HFFc6 (cell line): ENCODE measurements at places on chromosomes 7 and 10. TPM values are rescaled to one million over a fixed set of nuclear protein-coding genes. Genes with fewer than 3 reads are reported as not detected.

DNA sequence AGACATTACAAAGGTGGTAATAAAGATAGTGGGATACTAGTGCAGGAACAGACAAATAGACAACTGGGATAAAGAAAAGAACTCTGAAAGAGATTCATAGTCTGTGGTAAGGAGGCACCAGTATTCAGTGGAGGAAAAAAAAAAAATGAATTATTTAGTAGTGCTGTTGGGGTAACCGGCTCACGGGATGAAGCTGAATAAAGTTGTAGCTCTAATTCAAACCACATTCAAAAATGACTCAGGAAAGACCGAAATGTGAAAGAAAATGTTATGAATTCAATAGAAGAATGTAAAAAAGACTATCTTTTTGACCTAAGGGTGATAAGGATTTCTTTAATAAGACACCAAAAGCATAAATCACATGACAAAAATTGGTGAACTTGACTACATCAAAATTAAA is 83.1 kb upstream of the HABP2 start:
- DNase-seq = no peak

DNA sequence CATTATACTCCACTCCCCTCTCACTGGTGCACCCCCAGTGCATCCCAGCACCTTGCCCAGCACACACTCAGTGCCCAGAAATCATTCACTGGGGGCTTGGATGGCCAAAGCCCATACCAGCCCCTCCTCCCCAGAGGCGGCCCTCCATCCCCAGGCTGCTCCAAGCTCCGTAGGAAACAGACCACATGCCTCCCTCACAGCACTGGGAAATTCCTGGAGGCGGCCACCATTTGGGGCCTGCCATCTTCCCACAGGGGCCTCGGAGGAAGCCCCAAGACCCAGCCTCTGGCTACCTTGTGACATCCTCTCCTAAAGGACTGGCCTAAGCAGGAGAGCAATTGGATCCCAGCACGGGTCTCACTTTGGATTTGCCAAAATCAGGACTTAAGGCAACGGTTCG is 49.7 kb downstream of the FOXL3 start:
- no peak for DNase-seq

GRCh38 chr10:128053356-128053755 is 72.9 kb downstream of the MKI67 start:
- DNase-seq = no peak

GRCh38 chr7:113904521-113904920 is 14.3 kb downstream of the PPP1R3A start:
- no peak for DNase-seq

- DNase-seq = no peak
These were observed 139.9 kb downstream of the CCDC71L start for GRCh38 chr7:106520962-106521514.

- no peak for DNase-seq
These were observed 17.1 kb downstream of the CCNY start for GRCh38 chr10:35353395-35353794.

GRCh38 chr10:29158066-29158465 is 130.8 kb upstream of the LYZL1 start:
- DNase-seq = no peak

DNA sequence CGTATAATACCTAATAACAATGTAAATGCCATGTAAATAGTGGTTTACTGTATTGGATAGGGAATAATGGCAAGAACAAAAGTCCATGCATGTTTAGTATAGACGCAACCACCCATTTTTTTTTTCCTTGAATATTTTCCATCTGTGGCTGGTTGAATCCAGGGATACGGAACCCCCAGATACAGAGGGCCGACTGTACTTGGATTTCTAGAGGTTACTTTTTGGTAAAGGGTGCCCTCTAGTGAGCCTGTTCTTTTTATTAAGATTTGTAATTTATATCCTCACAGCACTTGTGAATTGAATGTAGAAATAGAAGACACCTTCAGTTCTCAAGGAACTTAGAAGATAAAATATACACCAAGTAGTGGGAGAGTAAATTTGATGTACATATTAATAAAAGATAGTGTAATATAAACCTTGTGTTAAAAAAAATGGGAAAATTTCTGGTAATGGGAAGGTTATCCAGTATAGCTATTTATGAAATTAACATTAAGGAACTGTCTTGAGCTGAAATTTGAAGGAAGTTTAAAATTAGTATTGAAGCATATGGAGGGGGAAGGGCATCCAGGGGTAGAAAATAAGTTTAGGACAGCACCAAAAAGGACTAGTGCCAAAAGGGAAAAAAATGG is 32.0 kb downstream of the EXOC6 start:
- peak; percentile 47 for DNase-seq

DNA sequence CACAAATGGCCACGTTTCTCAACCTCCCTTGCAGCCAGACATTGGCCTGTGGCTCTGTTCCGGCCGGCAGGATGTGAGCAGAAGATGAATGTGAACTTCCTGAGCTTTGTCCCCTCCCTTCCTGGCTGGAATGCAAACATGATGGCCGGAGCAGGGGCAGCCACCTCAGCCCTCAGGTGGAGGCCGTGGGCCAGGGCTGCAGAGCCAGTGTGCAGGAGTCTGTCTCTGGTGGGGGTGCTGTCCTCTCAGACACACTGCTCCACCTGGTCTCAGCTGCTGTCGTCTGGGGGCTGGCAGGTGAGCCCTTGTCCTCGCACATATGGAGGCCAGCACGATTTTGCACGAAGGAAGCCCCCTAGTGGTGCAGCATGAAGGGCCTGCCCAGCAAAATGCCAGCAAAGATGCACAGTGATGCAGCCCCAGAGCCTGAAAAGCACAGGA is 25.3 kb upstream of the PWWP2B start:
- DNase-seq = no peak

The EN2 gene
- not detected in 3 replicates for total RNA-seq

The OPN4 gene
- not detected in 2 replicates for total RNA-seq

The PTPN20 gene
- not detected in 3 replicates for total RNA-seq

The ASB13 gene
- 7.8 to 10.1 TPM (median 7.8 TPM) in 3 replicates for total RNA-seq
